Stimulated activated CD4-positive, alpha-beta T cell treated with anti-CD3 and anti-CD28 coated beads, Interleukin-1b, Interleukin-23, amount 100 ng/mL, for 4 hours (primary cell): ENCODE measurements at places on chromosomes 2 and 18.
A peak's percentile ranks its signal among the peaks of the same experiment; 100 is the strongest.

DNA sequence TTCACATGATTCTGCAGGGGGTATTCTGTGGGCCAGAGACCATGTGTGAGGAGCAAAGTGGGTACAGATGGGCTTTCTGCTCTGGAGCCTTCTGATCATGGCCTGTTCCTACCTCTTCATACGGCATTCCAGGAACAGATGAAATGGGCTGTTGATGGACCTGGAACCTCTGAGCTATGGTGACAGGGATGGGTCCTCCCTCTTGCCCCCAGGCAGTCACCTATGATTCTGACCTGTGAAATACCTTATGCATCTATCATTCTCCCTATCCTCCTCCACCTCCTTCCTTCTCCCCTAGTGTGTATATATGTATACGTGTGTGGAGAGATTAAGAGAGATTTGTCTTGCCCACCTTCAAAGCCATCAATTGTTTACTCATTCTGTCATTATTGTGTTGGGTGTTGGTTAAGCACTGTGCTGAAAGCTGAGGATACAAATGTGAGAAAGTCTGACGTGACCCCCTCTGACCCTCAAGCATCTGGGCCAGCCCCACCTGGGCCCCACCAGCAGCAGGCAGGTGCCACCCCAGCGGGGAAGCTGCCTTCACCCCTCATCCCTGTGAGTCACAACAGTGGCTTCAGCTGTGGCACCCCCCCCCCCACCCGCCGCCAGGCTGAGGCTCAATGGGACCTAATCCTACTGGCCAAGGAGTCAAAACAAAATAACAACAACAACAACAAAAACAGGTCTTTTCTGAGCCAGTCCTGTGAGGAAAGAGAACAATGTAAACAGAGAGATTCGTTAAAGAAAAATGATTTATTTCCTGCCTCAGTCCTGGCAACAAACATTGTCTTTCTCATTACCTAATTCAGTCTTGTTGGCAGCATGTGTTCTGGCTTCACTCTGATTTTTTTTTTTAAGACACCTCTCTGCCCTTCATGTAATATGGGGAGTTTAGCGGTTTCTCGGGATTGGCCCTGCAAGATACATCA is 103.8 kb upstream of the CDC42EP3 start:
- no peak for DNase-seq

GRCh38 chr2:122194546-122194945 is 439.1 kb downstream of the TSN start:
- no peak for DNase-seq

DNA sequence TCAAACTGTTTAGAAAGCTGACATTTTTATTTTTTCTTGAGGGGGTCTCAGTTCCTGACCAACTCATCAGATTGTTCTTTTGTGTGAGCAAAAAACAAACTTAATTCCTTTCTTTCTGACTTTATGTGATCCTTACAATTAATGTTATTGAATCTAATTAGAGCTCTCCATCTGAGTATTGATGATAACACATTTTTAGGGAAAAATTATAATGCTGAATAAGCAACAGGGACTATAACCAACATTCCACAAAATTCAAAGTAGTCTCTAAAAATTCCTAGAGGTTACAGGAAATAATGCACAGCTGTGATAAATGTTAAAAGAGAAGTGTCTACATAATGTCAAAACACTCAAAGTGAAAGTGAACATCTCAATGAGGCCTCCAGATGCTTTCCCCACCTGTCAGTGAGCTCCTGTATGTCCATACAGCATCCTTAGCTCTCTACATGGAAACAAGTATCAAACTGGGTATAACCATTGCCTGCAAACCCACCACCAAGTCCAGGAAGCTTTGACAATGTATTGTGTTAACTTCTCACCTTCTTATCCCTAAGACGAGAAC is 786.0 kb upstream of the SLC39A10 start:
- DNase-seq: no peak

GRCh38 chr2:68251855-68252399 is 405 bp downstream of the PPP3R1 start:
- peak; percentile 31 for DNase-seq

DNA sequence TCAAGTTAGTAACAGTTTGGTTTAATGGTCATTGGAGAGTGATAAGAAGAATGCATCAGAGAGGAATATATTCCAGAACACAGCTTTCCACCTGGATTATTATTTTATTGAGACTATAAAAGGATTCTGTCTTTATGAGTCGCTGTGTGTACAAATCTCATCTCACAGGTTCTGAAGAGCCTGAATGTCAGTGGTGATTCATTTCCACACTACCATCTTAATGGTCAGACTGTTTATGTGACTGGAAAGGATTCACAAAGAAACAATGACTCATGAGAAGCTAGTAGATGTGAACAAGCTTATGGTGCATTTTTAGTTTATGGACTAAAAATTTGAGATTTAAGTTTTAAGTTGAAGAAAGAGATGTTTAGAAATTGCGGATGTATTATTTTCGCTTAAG is 685.4 kb upstream of the NRXN1 start:
- no peak for DNase-seq

DNA sequence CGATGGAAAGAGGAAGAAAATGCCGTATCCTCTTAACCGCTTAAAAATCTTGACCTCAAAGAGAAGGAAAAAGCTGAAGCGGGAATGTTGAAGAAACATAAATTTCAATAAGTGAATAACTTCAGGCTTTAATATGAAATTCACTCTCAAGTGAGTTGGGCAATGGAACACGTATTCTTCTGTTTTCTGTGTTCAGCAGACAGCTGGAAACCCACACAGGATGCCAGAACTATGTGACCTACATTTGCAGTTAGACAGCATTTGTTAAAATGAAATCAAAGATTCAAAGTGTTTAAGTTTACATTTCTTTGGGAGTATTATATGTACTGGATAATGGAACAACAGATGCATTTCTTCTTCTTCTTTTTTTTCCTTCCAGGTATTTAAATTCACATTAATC is 80.5 kb upstream of the SPATS2L start:
- DNase-seq: no peak

- peak; percentile 43 for DNase-seq
Measured at GRCh38 chr2:161077367-161078210, 82.6 kb upstream of the TANK start.

- no peak for DNase-seq
Measured at GRCh38 chr2:236545248-236545658, 24.4 kb upstream of the ACKR3 start.

DNA sequence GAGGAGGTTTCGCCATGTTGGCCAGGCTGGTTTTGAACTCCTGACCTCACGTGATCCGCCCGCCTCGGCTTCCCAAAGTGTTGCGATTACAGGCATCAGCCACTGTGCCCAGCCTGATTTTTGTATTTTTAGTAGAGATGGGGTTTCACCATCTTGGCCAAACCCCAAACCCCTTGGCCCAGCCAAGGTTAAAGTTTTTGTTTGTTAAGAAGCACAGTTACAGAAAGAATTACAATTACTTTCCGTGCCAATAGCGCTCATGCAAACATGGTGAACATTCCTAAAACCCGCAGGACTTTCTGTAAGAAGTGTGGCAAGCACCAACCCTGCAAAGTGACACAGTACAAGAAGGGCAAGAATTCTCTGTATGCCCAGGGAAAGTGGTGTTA is 26.1 kb downstream of the ITSN2 start:
- no peak for DNase-seq

DNA sequence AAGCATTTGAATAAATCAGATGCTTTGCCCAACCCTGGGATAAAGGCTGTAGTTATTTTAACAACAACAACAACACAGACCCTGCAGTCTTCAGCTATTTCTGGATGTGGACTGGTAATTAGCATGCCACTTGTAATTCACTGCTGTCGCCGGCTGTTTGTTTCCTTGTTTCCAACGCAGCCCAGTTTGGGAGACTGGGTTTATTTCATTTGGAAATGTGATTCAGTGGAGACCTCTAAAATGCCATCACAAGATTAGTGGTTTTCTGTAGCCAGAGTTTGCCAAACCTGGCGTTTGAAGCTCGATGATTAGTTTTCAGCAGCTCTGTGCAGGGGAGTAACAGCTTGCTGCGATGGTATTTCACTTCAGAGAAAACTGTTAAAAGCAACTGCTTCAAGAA is 83.5 kb downstream of the LDLRAD4 start:
- no peak for DNase-seq

DNA sequence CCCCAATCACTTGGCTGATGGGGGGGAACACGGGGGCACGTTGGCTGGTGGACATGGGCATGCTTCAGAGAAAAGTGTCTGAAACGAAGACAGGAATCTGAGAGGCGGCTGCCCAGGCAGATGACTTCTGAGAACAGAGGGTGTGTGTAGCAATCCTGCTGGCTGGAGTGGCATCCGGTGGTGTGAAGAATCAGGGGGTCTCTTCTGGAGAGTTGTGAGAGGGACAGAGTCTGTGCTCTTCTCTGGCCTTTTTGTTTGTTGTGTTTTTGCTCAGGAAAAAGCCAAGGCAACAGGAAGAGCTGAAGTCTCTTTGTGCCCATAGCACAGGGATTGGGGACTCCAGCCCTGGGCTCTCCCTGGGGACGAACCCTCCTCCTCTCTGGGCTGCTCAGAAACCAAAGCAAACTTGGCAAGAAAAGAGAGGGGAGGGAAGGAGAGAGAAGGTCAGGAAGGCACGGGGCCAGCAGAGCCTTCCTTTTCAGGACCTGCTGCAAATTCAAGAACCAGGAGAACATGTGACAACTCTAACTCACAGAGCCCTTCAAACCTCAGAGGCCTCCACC is 97.0 kb upstream of the SMAD2 start:
- no peak for DNase-seq

- DNase-seq: no peak
Measured at GRCh38 chr2:188726626-188727247, 247.4 kb upstream of the COL3A1 start.

DNA sequence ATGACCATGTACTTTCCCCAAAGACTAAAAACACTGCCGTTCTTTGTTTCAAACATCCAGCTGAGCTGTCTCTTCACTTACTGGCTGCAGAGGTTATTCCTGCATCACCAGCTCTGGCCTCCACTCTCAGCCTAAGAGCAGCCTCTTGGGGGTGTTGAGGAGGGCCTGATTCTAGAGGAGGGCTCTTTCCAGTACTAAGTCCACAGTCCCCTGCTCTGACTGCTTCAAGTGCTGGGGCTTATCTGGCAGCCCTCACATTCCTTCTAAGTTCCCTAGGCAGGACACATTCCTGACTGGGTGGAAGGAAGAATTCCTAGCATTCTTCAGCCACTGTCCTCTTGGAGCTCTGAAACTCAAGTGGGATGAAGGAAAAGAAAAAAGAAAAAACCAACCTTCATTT is 32.9 kb upstream of the EHBP1 start:
- DNase-seq: no peak

DNA sequence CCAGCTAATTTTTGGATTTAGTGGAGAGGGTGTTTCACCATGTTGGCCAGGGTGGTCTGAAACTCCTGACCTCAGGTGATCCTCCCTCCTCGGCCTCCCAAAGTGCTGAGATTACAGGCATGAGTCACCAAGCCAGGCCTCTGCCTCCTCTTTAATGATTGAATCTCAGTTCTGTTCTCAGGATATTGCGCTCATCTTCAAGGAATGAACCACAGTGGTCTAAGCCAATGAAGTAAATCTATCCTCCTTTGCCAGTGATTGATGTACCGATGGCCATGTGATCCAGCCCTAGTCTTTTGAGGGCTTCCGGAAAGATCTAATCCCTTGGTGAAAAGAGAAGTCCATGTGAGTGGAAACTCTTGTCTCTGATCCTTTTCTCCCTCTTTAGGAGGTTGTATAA is 48.6 kb downstream of the POLE4 start:
- DNase-seq: no peak

DNA sequence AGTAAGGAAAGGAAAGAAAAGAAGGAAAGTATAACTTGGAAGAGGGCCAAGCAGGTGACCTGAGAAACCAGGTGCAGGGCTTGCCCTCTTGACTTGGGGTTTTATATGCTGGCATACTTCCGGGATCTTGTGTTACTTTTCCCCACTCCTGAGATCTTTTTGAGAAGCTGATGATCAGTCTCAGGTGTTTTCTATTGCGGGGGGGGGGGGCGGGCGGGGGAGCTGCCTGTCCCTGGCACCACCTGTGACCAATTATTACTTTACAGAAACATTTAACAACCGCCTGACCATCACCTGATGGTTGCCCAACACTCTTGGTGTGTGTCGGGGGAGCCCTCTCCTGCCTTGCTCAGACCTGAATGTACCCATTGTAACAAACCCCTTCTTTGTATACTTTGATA is 6.9 kb upstream of the CASP10 start:
- DNase-seq: no peak

DNA sequence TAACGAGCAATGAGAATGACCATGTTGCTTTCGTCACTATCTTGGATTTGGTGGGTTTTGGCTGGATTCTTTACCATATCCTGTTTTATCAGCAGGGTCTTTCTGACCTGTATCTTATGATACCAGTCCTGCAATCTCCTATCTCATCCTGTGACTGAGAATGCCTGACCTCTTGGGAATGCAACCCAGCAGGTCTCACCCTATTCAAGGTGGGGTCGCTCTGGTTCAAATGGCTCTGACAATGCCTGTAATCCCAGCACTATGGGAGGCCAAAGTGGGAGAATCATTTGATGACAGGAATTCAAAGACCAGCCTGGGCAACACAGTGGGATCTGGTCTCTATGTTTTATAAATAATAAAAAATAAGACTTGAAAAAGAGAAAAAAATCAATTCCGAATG is 173.5 kb downstream of the ACTR3 start:
- DNase-seq: no peak

DNA sequence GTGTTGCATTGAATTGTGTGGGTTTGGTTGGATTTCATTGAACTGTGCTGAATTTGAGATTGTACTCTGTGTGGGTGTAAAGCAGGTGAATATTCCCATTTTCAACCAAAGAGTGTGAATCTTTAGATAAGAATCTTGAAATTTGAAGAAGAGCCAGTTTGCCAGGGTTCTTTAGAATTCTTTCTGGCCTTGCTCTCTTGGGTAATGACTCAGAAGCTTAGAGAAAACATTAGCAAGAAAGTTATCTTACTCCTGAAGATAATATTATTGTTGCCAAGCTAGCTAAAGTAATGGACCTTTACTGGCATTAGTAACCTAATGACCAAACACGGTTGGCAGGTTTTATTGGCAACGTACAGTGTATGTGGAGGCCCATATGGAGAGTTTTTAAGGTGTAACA is 46.4 kb upstream of the SIX3 start:
- no peak for DNase-seq

DNA sequence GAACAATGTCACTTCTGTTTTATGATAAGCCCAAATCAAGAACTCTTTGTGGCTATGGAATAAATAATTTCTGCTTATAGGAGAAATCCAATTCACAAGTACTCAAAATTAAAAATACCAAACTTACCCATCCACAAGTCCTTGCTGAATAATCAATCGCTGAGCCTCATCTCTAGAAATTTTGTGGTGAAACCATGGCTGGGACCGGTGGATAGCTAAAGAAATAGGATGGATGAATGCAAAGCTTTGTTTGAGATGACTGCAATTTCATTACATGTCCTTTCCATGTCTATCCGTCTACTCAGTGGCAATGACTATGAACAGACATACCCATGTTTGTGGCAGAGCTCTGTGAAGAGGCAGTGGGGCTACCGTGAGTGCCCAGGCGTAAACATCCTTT is 124.4 kb downstream of the GRB14 start:
- no peak for DNase-seq

- DNase-seq: no peak
Measured at GRCh38 chr2:1659951-1660565, 84.3 kb downstream of the PXDN start.

- no peak for DNase-seq
Measured at GRCh38 chr2:169765523-169765922, 31.9 kb downstream of the KLHL23 start.

- DNase-seq: no peak
Measured at GRCh38 chr18:54218299-54218698, 6.2 kb downstream of the MBD2 start.
